Tibial nerve (tissue), 4 donors: ENCODE measurements at places on chromosomes 4 and X.

DNA sequence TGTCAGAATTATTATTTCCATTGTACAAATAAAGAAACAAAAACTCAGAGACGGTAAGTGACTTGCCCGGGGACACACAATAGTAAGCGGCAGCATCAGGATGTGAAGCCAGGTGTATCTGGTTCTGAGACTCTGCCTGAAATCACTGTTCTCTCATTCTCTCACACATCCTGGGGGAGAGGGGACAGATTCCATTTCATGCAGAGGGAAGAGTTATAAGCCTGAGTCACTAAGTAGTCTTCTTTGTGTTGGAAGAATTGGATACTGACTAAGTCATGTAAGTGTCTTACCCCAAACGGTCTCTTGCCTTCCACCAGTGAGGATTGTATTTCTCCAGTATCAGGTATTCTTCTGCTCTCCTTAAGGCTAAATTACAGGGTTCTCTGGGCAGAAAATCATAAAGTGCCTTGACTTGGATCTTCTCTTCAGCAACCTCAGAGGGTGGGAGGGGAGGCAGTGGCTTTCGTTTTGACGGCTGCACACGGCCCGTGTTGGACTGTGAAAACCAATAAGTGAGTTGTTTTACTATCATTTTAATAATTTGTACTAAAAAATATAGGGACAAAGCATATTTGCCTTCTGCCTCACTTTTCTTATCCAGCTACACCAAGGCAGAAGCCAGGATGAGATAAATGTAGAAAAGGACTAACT lies 21.9 kb downstream of the TXK start:
- no peak for DNase-seq
- no peaks in the 10 kb centered on the region for H3K4me1 ChIP-seq
- no peaks in the 10 kb centered on the region for H3K27me3 ChIP-seq
- no peaks in the 10 kb centered on the region for H3K36me3 ChIP-seq
- H3K27ac ChIP-seq: no peak overlapping the region

DNA sequence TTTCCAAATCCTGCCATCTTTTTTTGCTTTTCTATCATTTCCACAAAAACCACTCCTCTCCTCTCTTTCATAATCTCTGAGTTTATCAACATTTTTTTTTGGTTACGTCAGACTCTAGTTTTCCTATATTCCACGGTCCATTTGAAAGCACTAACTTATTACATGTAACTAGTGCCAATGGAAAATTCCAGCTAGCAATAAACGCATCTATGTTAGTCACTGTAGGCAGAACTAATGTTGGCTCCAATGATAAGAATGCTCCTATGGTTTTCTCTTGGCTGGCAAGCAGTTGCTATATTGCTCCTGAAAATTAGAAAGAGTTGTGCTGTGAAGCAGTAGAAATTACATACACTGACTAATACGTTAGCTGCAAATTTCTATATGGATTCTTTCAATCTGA lies 634.6 kb upstream of the FTHL17 start:
- no peaks in the 10 kb centered on the region for H3K4me1 ChIP-seq
- no peak for DNase-seq
- H3K36me3 ChIP-seq: no peaks in the 10 kb centered on the region
- no peak overlapping the region for H3K27ac ChIP-seq
- no peak overlapping the region for H3K4me3 ChIP-seq

DNA sequence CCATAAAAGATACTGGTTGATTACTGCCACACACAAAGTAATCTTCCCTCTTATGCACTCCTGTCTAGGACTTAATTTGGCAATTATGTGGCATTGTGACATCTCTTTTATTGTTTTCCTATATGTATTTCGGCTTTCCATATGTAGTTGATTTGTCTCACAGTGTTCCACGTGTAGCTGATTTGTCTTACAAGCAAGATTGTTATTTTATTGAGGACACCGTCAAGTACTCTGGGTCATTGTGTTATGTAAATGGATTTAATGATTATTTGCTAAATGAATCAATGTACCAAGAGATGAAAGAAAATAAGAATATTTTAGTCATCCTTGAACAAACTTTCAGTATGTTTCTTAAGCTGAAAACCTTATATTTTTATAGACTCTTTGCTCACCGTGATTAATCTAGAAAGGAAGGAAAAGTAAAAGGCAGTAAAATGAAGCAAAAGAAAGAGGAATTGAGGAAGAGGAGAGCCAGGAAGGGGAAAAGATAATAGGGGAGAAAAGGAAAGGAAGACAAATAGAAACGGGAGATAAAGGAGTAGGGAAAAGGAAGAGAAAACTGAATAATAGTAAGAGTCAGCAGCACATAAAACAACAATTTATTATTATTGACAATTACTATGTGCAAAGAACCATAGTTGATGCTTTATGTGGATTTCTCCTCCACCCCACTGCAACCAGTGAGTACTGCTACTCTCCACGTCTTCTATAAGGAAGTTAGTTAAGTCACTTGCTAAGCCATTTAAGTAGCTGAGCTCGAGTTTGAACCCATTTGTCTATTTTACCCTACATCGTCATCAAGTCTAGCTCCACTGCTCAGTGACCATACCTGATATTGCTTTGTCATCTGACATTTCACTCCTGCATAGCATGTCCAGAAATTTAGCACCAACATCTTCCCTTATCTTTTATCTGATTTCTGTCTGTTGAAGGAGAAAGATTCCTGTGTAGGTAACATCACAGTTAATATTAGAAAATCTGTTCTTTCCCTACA lies 336.5 kb downstream of the BMPR1B start:
- no peaks in the 10 kb centered on the region for H3K36me3 ChIP-seq
- H3K4me3 ChIP-seq: no peak overlapping the region
- no peak for DNase-seq

DNA sequence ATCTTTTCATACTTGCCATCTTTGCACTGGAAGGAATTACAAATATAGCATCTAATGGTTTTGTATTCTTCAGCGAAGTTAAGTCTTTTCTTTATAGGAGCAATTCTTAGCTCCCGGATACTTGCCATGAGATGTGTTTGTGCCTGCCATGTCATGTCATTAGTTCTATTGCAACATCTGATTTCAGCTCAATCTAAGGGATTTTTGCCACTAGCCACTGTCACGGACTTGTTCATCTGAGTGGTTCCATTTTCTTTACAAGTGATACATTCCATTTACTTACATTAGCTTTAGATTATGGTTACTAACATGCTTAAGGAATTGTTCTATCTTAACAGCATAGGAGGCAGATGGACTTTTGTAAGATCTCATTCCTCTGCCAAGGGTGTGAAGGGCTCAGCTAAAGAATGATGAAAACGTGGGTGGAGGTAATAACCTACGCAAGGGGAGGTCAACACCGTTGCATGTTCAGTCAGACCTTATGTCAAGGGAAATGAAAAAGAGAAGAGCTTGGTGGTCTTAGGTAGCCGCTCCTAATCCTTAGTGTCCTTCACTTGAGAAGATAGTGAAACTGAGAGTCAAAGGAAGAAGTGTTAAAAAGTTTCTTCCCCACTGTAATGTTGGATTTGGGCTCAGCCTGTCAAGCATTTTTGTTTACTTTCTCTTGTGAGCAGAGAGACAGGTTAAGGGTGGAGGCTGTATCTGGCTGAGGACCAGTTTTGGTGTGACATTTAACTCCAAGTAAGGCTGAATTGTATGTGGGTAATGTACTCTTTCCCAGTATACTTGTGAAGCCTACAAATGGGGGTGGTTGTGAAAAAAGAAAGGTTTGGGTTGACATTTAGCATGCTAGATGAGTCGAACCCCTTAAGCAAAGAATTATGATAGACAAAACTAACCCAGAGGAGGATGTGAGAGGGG lies 3.6 kb upstream of the KLHL2 start:
- H3K27ac ChIP-seq: no peak overlapping the region
- no peaks in the 10 kb centered on the region for H3K4me1 ChIP-seq
- no peaks in the 10 kb centered on the region for H3K27me3 ChIP-seq
- H3K4me3 ChIP-seq: no peak overlapping the region
- no peak for DNase-seq

DNA sequence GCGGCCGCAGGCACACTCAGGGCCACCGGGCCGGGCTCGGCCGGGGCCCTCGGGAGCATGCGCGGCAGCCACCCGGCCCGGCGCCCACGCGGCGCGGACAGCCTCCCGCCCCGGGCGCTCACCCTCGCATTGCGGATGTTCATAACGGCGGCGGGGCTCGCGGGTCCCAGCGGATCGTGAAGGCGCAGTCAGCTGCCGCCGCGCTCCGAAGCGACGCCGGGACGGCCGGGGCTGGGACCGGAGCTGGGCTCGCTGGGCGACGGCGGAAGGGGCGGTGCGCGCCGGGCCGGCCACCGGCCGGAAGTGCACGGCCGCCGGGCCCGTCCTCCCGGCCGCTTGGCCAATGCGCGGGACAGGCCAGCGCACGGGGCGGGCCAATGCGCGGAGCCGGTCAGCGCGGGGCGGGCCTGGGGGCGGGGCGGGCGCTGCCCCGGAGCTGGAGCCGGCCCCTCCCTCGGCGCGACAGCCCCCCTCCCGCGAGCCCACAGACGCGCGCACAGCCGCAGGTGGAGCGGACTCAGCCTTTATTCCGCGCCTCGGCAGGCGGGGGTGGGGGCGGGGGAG lies at the start of gene NAA10:
TSS of gene NAA10 (minus strand) at position 276 of the 564 bp plus-strand sequence. CDS start at position 143, 133 bp downstream.
- no peaks in the 10 kb centered on the region for H3K27me3 ChIP-seq
- peak within 1 kb of the TSS; percentile 47 for H3K4me3 ChIP-seq
- no peaks in the 10 kb centered on the region for H3K4me1 ChIP-seq
- DNase-seq: no peak
- peak within 1 kb of the TSS; percentile 67 for H3K27ac ChIP-seq
- H3K36me3 ChIP-seq: peaks cover 28% of the 10 kb centered on the region

GRCh38 chr4:3477750-3478430 lies 14.8 kb downstream of the DOK7 start:
- H3K36me3 ChIP-seq: no peaks in the 10 kb centered on the region
- peaks cover 71% of the 10 kb centered on the region for H3K27me3 ChIP-seq
- H3K27ac ChIP-seq: no peak overlapping the region
- no peak overlapping the region for H3K4me3 ChIP-seq
- no peak for DNase-seq
- no peaks in the 10 kb centered on the region for H3K4me1 ChIP-seq

DNA sequence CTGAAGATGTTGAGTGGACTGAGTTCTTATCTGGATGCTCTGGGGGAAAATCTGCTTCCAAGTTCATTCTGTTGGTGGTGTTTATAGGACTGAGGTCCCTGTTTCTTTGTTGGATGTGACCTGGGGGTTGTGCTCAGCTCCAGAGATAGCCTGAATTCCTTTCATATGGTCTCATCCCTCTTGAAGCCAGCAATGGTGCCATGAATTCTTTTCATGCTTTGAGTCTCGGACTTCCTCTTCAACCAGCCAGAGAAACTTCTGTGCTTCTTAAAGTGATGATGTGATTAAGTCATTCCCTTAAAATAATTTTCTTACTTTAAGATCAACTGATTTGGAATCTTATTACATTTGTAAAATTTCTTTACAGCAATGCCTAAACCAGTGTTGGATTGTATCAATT lies 233.8 kb upstream of the UGT8 start:
- H3K27me3 ChIP-seq: no peaks in the 10 kb centered on the region
- H3K36me3 ChIP-seq: no peaks in the 10 kb centered on the region
- no peak for DNase-seq
- H3K27ac ChIP-seq: no peak overlapping the region

GRCh38 chrX:6557690-6558089 lies 22.8 kb upstream of the VCX3A start:
- no peak overlapping the region for H3K27ac ChIP-seq
- no peak for DNase-seq
- H3K4me3 ChIP-seq: no peak overlapping the region
- H3K36me3 ChIP-seq: no peaks in the 10 kb centered on the region

DNA sequence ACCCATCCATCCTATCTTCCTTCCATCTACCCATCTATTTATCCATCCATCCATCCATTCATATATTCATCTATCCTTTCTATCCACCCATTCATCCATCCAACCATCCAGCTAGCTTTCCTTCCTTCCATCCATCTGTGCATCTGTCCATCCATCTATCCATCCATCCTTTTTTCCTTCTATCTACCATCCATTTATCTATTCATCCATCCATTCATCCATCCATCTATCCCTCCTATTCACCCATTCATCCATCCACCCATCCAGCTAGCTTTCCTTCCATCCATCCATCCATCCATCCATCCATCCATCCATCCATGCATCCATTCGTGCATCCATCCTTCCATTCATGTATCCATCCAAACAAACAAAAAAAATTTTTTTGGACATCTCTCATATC lies 118.8 kb downstream of the PSAPL1 start:
- no peak overlapping the region for H3K27ac ChIP-seq
- H3K27me3 ChIP-seq: no peaks in the 10 kb centered on the region
- no peak overlapping the region for H3K4me3 ChIP-seq
- peaks cover 3% of the 10 kb centered on the region for H3K4me1 ChIP-seq
- no peaks in the 10 kb centered on the region for H3K36me3 ChIP-seq
- no peak for DNase-seq

- no peaks in the 10 kb centered on the region for H3K36me3 ChIP-seq
- no peak overlapping the region for H3K4me3 ChIP-seq
- DNase-seq: no peak
- H3K27me3 ChIP-seq: no peaks in the 10 kb centered on the region
Observed at GRCh38 chr4:92733231-92733630, 429.5 kb downstream of the GRID2 start.

DNA sequence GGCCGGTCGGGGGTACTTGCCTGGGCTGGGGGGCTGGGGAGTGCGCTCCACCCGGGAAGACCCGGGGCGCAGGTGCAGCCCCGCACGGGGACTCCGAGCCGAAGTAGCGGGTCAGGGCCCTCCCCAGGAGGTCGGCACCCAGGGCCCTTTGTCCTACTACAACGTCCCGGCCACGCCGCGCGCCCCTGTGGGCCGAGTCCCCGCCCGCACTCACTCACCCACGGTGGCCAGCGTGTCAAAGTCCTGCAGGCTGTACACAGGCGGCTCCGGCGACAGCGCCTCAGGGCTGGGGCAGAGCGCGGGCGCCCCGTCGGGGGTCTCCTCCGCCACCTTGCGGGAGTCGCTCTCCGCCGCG lies 602 bp downstream of the PRKX start:
- peak overlapping the region; percentile 65 for H3K4me3 ChIP-seq
- H3K27me3 ChIP-seq: no peaks in the 10 kb centered on the region
- DNase-seq: no peak

DNA sequence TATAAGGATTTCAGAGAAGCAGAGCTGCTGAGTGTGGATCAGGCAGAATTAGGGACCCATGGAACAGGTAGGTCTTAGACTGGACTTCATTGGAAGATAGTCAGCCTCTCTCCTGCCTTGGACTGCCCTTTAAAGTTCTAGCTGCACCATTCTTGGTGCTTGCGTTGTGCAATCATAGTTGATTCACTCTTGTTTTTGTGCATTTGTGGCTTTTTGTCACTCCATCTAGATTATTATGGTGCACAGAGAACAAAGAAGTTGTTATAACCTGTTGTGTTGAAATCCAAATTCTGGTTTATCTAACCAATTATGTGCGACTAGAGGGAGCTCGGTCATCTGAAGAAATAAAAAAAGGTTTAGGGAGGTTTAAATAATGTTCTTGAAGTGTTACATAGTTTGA lies 59.3 kb downstream of the JADE1 start:
- no peak overlapping the region for H3K27ac ChIP-seq
- no peaks in the 10 kb centered on the region for H3K4me1 ChIP-seq
- no peaks in the 10 kb centered on the region for H3K36me3 ChIP-seq
- no peak for DNase-seq
- H3K4me3 ChIP-seq: no peak overlapping the region
- no peaks in the 10 kb centered on the region for H3K27me3 ChIP-seq

GRCh38 chr4:168833881-168834280 lies 176.2 kb downstream of the CBR4 start:
- no peaks in the 10 kb centered on the region for H3K4me1 ChIP-seq
- H3K27me3 ChIP-seq: no peaks in the 10 kb centered on the region
- DNase-seq: no peak
- H3K4me3 ChIP-seq: no peak overlapping the region

GRCh38 chr4:82899374-82900065 lies 1.0 kb upstream of the THAP9 start:
- DNase-seq: no peak
- peaks cover 17% of the 10 kb centered on the region for H3K36me3 ChIP-seq
- H3K27ac ChIP-seq: peak overlapping the region; percentile 100
- peak overlapping the region; percentile 69 for H3K4me3 ChIP-seq
- H3K4me1 ChIP-seq: peaks cover 14% of the 10 kb centered on the region
